Left ventricle myocardium superior (tissue), 1 donor: ENCODE measurements at places on chromosomes 16 and 17. TPM values are rescaled to one million over a fixed set of nuclear protein-coding genes. Genes with fewer than 3 reads are reported as not detected.

Gene EVI2A
- 2.9 TPM for total RNA-seq

Gene CDYL2
- total RNA-seq, result 2.9 TPM

Gene RAB26
- total RNA-seq, result 1.7 TPM

Gene RBBP6
- 26.4 TPM for total RNA-seq

Gene CLEC3A
- not detected for total RNA-seq

Gene SLC2A4
- total RNA-seq, result 170 TPM

Gene TMEM204
- 28.8 TPM for total RNA-seq

Gene OR3A3
- not detected for total RNA-seq

Gene EFCAB5
- 0.35 TPM for total RNA-seq

Gene EMP2
- total RNA-seq, result 96.4 TPM

Gene DNAH3
- 1.1 TPM for total RNA-seq

Gene NME2
- 248 TPM for total RNA-seq

Gene WSCD1
- 11.6 TPM for total RNA-seq

Gene ARHGAP44
- 9.9 TPM for total RNA-seq

Gene SMIM5
- 15.8 TPM for total RNA-seq

Gene NTN3
- total RNA-seq, result 0.52 TPM

Gene CDH8
- not detected for total RNA-seq

Gene FBXW10
- total RNA-seq, result not detected

Gene KRT31
- total RNA-seq, result not detected

Gene PNPO
- 31.3 TPM for total RNA-seq

Gene KRT26
- total RNA-seq, result not detected

Gene PTGES3L
- total RNA-seq, result 50.7 TPM

Gene FNDC8
- total RNA-seq, result not detected

Gene VPS9D1
- total RNA-seq, result 13.7 TPM

Gene MILR1
- total RNA-seq, result 3.4 TPM

Gene MT3
- total RNA-seq, result 3.8 TPM

Gene GPR139
- not detected for total RNA-seq

Gene TBC1D26
- total RNA-seq, result not detected

Gene KRTAP17-1
- not detected for total RNA-seq

Gene AKAP1
- total RNA-seq, result 282 TPM

Gene SMPD3
- total RNA-seq, result 1.2 TPM

Gene KRTAP4-1
- total RNA-seq, result not detected

Gene CCL11
- 5.4 TPM for total RNA-seq

Gene BAIAP3
- total RNA-seq, result 5.2 TPM

Gene OTOP3
- total RNA-seq, result not detected
